ENCODE measurements at places on chromosomes 3 and 15.

DNA sequence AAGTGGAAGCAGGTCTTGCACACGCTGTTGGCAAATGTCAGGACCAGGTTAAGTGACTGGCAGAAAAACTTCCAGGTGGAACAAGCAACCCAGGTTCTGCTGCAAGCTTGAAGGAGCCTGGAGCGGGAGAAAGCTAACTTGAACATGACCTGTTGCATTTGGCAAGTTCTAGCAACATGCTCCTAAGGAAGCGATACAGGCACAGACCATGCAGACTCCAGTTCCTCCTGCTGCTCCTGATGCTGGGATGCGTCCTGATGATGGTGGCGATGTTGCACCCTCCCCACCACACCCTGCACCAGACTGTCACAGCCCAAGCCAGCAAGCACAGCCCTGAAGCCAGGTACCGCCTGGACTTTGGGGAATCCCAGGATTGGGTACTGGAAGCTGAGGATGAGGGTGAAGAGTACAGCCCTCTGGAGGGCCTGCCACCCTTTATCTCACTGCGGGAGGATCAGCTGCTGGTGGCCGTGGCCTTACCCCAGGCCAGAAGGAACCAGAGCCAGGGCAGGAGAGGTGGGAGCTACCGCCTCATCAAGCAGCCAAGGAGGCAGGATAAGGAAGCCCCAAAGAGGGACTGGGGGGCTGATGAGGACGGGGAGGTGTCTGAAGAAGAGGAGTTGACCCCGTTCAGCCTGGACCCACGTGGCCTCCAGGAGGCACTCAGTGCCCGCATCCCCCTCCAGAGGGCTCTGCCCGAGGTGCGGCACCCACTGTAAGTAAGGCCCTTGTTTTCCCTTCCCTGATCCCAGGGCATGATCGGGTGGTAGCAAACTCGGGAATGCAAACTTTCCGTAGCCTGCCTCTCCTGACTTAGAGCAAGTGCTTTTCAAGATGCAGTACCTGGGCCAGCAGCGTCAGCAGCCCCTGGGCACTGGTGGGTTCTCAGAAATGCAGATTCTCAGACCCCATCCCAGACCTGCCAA lies 759 bp downstream of the GALNT15 start:
- no peak for DNase-seq

DNA sequence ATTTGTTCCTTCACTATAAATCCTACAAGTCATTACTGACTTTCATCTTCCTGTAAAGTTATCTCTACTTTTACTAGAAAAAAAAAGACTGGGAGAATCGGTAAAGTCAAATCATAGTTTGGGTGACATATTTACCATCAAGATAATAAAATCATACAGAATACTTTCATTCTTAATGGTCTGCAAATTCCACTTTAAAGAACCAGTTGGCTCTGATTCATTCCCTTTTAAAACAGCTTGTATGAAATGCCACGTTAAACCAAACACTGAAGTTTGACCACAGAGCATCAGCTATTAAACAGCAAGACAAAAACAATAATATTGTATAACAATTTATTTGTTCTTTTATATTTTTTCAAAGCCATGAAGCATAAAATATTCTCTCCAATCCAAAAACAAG lies 100.7 kb downstream of the FBN1 start:
- DNase-seq, result no peak

GRCh38 chr15:39462691-39463090 lies 118.2 kb upstream of the THBS1 start:
- DNase-seq, result no peak

DNA sequence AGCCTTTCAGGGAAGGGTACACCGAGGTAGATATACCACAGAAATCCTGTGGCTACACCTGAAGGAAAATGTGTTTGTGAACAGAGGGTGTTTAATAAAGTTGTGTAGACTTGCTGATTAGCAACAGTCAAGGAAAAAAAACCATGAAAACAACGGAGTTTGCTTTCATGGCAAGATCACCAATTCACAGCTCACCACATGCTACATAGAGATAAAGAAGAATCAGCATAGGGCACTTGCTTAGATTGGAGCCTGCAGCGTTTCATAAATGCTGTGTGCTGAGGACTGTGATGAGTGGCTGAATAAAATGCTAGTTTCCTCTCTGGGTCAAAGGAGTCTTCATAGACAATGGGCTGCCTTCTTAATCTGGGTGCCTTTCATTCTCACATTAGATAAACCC lies 257.6 kb downstream of the SLC9A9 start:
- no peak for DNase-seq

GRCh38 chr3:13812034-13812471 lies 67.8 kb downstream of the WNT7A start:
- peak; percentile 78 for DNase-seq

- no peak for DNase-seq
Observed at GRCh38 chr3:100591411-100591810, 18.0 kb upstream of the ADGRG7 start.

- DNase-seq, result no peak
Observed at GRCh38 chr3:173841334-173841733, 443.8 kb downstream of the NLGN1 start.

GRCh38 chr15:67852418-67852817 lies 12.6 kb upstream of the RNU6-1 start:
- no peak for DNase-seq

DNA sequence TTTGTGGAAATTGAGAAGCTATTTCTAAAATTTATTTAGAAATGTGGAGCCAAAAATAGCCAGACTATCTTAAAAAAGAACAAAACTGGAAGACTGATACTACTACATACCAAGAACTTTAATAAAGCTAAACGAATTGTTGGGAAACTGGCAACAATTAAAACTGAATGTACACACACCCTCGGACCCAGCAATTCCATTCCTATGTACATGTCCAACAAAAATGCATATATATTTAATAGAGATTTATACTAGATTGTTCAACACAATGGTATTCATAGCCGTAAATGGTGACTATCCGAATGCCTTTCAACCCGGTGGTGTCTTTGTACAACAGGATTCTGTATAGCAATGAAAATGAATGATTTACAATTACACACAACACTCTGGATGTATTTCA lies 136.5 kb upstream of the RASGRP1 start:
- no peak for DNase-seq

- DNase-seq, result no peak
Observed at GRCh38 chr3:172616031-172616461, 92.8 kb upstream of the TNFSF10 start.

- DNase-seq, result no peak
Observed at GRCh38 chr3:191300422-191300821, 28.8 kb upstream of the CCDC50 start.
